NCI-H2171 (cell line): ENCODE measurements at places on chromosomes 5 and 9.

GRCh38 chr9:135978642-135979546 is 17.7 kb upstream of the UBAC1 start:
- no peak for DNase-seq

GRCh38 chr9:121883281-121884056 is 209.6 kb downstream of the TTLL11 start:
- DNase-seq = no peak

- no peak for DNase-seq
Measured at GRCh38 chr5:850511-851006, at the start of gene ZDHHC11. ZDHHC11 (minus strand) TSS chr5:850986; CDS start chr5:850602, 384 bp downstream.

GRCh38 chr5:95986937-95987520 is 25.4 kb upstream of the ELL2 start:
- no peak for DNase-seq

DNA sequence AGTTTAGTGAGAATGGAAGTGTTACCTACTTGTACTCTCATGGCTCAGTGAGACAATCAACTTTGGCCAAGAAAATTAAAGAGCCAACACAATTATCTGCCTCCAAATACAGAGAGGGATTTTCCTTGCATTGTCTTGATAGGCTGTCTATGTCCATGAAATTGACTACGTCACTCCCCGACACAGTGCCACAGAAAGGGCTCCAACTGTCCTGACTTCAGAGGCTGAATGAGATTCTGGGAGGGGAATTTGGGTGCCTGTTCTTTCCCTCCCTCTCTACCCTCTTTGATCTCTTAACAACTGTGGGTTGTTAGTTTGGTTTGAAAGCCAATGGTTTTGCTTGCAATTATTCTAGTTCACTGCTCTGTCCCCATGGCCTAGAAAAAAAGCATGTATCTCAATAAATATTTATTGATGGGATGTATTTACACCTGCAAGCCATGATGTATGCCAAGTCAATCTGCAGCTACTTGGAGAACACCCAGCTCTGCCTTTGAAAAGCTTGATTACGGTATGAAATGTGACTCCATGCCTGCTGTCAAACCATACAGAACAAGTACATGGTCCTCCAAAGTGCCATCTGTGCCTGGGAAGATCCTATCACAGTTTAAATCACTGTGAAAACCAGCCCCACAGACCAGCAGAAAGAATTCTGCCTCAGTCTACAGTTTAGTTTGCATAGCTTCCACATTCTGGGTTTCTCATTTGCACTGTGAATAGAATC is 37.3 kb downstream of the CAPSL start:
- peak; percentile 94 for DNase-seq
